Left ventricle myocardium inferior (tissue), 1 donor: ENCODE measurements at places on chromosomes 7 and 10.

GRCh38 chr10:123704812-123705211 lies 38.7 kb downstream of the GPR26 start:
- no peak for DNase-seq

- DNase-seq: no peak
These were observed 152.7 kb upstream of the SHH start for GRCh38 chr7:155965010-155965409.

DNA sequence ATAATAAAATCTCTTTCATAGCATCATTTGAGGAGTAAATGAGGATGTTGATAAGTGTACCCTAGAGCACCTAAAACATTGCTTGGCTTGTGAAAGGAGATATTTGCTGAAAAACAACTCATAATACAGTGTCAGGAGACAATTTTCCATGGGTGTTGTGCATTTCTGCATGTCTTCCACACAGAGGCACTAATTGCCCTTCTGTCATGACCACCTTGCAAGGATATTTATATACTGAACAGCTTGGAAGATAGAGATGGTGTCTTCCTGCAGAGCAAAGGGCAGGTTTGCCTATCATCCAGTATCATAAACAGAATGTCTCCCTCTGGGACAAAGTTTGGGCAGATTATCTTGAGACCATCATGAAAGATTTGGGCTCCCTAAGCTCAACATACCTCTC lies 495.2 kb upstream of the LRRN3 start:
- DNase-seq: no peak

- no peak for DNase-seq
These were observed 19.8 kb upstream of the CCDC7 start for GRCh38 chr10:32426186-32426585.
